Heart right ventricle (tissue), 16 donors: ENCODE measurements at places on chromosomes 7 and 10. TPM values are rescaled to one million over a fixed set of nuclear protein-coding genes. Genes with fewer than 3 reads are reported as not detected.
A peak's percentile ranks its signal among the peaks of the same experiment; 100 is the strongest.

The OR9A2 gene
- not detected for total RNA-seq

The NKX2-3 gene
- total RNA-seq = not detected

The MMD2 gene
- total RNA-seq = not detected

The ITPRID1 gene
- total RNA-seq = not detected

The ARPC1B gene
- 16.2 TPM for total RNA-seq

The TAS2R16 gene
- not detected for total RNA-seq

The HMX2 gene
- total RNA-seq = not detected

The CPVL gene
- 103 TPM for total RNA-seq

The ZNF804B gene
- not detected for total RNA-seq

GRCh38 chr10:117544711-117545140 lies 2.2 kb downstream of the EMX2 start:
- peak overlapping the region; percentile 29 for H3K4me3 ChIP-seq
- peaks cover 27% of the 10 kb centered on the region for H3K4me1 ChIP-seq
- no peaks in the 10 kb centered on the region for H3K36me3 ChIP-seq
- H3K27me3 ChIP-seq = peaks cover 100% of the 10 kb centered on the region
- H3K27ac ChIP-seq = no peak overlapping the region

DNA sequence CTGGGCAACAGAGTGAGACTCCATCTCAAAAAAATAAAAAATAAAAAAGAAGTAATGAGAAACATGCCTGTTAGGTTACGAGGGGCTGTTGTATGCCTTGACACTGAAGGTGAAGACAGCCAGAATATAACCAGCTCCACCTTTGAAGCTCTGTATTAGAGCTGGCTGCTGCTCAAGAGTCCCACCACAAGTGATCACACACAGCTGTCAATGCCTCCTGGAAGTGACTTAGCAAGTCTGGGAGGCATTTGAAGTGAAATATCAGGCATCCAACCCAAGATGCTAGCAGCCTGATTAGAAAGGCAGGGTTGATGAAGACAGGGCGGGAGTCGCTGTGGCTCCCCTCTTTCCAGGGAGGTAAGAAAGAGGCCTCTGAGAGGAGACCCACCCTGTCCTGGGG lies 34.1 kb upstream of the INPP5F start:
- peaks cover 6% of the 10 kb centered on the region for H3K4me1 ChIP-seq
- H3K27ac ChIP-seq = no peak overlapping the region

DNA sequence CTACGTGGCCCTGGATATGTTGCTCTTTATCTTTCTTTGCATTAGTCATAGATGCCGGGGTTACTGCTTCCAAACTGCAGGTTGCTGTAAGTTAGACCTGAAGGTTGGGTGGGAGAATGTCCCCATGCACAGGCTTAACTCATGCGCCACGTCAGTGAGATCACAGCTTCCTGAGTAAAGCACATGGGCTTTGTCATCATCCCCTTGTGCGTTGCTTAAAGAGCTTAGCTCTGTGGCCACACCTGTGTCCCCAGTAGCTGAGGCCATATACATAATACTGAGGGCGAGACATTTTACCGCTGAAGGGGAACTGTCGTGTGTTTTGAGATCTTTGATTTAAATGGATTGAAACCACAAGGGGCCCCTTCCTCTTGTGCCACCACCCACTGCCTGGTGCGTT lies 45.8 kb upstream of the BTBD16 start:
- H3K4me3 ChIP-seq = no peak overlapping the region
- H3K27ac ChIP-seq = no peak overlapping the region
- H3K4me1 ChIP-seq = no peaks in the 10 kb centered on the region
- no peaks in the 10 kb centered on the region for H3K27me3 ChIP-seq
- no peak for DNase-seq
- H3K36me3 ChIP-seq = peaks cover 13% of the 10 kb centered on the region

DNA sequence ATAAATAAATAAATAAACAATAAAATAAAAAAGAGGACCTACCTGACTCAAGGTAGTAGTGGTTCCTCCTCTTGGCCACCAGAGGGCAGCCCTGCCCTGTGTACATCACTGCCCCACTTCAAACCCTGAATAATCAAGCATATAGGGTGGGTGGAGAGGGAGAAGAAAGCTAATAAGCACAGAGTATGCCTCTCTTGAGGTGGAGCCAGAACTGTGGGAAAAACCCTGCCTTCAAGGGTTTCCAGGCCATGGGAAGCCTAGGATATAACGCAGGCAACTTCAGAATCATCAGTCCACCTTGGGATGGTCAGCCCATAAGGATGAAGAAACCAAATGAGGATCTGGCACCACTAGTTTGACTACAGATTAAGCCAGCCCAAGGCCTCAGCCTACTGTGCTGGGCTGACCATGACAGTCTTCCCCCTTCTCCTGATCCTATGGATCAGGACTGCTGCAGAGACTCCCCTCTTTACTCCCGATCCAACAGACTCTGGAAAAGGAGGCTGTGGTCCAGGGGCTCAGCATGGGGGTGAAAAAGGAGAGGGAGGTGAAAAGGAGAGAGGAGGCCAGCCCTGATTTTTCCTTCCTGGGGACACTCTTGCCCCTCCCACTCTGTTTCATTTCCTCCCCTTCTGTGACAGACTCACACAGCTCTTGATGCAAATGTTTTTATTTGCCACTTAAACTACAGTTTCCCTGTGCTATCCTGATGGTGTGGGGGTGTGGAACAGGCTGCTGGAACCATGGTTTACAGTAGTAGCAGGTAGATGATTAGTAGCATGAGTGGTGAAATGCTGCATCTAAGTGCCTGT lies 10.1 kb downstream of the AVPI1 start:
- no peaks in the 10 kb centered on the region for H3K27me3 ChIP-seq
- no peak overlapping the region for H3K4me3 ChIP-seq
- DNase-seq = no peak
- H3K4me1 ChIP-seq = no peaks in the 10 kb centered on the region
- no peak overlapping the region for H3K27ac ChIP-seq

DNA sequence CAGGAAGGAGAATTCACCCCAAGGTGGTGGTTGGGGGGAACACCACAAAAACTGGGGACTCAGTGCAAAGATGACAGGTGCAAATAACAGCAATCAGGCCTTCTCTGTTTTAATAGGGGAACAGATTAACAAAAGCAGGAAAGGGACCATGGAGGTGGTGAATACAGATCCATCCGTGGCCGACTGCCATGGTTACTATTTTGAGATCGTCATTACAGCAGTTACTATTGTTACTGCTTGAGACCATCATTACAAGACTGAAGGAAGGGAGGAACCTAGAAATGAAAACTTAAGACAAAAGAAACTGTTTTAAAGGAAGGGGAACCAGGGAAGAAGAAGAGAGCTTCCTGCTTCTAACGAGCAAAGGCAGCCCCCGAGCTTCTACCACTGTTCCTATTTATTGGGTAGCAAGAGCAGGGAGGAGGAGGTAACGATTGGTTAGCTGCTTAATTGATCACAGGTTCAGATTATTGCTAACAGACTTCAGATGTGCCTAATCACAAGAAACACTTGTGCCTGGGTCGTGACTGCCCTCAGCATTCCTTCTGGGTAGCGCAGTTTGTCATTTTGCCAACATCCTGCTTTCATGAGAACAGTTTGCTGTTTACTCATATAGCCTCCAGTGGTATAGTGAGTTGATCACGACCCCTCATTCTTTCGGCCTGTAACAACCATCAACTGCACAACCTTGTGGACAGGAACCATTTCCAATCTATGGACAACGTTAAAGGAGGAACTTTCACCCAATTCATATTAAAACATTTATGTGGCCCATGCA lies 216.3 kb downstream of the CHCHD3 start:
- H3K4me1 ChIP-seq = peaks cover 27% of the 10 kb centered on the region
- no peaks in the 10 kb centered on the region for H3K27me3 ChIP-seq
- H3K36me3 ChIP-seq = no peaks in the 10 kb centered on the region
- DNase-seq = peak; percentile 42
- H3K27ac ChIP-seq = no peak overlapping the region
- no peak overlapping the region for H3K4me3 ChIP-seq

DNA sequence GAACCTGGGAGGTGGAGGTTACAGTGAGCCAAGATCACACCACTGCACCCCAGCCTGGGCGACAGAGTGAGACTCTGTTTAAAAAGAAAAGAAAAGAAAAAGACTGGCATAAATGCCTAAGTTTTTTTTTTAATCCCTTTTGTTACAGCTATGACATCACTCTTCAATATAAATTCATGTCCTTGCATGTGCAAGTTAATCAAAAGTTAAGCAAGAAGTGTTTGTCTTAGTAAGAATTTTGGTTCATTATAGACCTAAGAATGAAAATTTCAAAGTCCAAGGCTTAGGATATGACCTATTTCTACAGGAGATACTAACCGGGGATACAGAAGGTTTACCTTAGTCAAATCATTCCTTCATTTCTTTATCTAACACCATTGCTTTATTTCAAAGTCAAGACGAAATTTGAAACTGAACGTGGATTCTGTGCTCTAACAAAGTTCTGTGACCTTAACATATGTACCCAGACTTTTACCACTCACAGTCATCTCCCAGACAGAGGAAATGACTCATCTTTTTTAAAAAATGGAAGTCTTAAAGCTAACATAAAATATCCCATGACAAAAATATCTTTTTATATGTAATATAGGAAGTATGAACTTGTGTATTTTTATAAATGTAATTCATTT lies 29.3 kb upstream of the ITGB8 start:
- H3K36me3 ChIP-seq = no peaks in the 10 kb centered on the region
- H3K4me1 ChIP-seq = no peaks in the 10 kb centered on the region
- no peak for DNase-seq
- H3K27ac ChIP-seq = no peak overlapping the region
- no peaks in the 10 kb centered on the region for H3K27me3 ChIP-seq

- no peaks in the 10 kb centered on the region for H3K36me3 ChIP-seq
- H3K27me3 ChIP-seq = no peaks in the 10 kb centered on the region
- DNase-seq = no peak
- H3K4me3 ChIP-seq = no peak overlapping the region
Measured at GRCh38 chr10:110461530-110461929, 36.2 kb upstream of the DUSP5 start.

DNA sequence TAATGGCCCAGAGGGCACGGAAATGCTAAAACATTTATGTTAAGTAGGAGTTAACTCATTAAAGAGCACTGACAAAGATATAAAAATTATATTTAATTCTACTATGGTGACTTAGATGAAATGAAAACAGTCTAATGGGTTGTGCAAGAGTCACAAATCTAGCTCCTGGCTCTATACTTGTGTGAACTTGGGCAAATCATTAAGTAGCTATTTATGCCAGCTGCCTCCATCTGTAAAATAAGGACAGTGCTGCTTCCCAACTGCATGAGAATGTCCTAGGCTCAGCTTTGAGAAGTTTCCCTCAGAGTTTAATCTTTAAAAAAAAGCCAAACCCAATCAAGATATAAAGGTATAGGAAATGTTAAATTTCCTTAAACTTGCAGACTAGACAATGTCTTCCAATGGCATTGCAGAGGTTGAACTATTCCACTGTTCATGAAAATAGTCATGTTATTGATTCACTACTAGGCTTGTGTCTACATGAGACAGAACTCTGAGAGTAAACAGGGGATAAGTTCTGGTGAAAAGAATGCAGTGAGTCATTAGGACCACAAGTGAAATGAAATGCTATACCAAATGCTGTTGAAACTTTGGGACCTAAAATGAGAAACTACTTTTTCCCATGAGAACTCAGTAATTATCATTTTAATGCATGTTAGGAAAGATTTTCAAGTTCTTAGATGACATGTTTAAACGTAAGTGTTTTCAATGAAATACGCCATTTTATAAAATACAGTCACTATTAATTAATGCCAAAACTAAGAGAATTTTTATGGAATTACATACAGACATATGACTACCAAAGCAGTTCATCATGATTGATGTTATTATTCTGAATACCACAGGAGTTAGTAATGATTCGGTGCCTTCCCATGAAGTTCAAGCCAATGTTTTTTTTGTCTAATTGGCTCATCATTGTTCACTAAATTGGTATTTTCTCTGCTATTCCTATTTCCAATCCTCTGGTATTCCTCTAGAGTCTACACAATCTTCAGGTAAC lies 84.2 kb downstream of the CDK6 start:
- H3K4me1 ChIP-seq = peaks cover 31% of the 10 kb centered on the region
- no peak overlapping the region for H3K4me3 ChIP-seq
- H3K27ac ChIP-seq = no peak overlapping the region
- no peaks in the 10 kb centered on the region for H3K36me3 ChIP-seq
- H3K27me3 ChIP-seq = no peaks in the 10 kb centered on the region

DNA sequence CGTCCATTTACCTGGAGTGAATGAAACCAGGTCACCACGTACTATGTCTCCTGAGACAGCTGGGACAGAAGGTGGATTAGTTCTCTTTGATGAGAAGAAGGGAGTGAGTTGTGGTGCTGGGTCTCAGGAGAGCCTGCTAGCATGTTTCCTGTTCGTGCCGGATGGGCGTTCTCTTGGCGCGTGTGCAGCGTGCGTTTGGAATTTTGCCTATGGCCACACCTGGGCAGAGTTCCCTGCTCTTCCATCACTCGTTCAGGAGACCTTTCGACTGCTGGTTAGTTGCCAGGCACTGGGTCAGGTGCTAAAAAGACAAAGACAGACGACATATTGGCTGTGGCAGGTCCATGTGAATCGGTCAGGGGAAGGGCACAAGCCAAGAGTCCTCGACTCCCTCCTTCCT lies 90.3 kb downstream of the TRRAP start:
- peaks cover 100% of the 10 kb centered on the region for H3K36me3 ChIP-seq
- no peaks in the 10 kb centered on the region for H3K4me1 ChIP-seq
- no peak overlapping the region for H3K27ac ChIP-seq
- H3K4me3 ChIP-seq = no peak overlapping the region
- no peaks in the 10 kb centered on the region for H3K27me3 ChIP-seq
